Cardiac atrium fibroblast (primary cell): ENCODE measurements at places on chromosomes 2 and 18. TPM values are rescaled to one million over a fixed set of nuclear protein-coding genes. Genes with fewer than 3 reads are reported as not detected.

NPHP1 gene
- 1.3 and 3.2 TPM in 2 replicates for total RNA-seq

AGFG1 gene
- 79.9 and 83.4 TPM in 2 replicates for total RNA-seq

PAX8 gene
- under 0.01 TPM in 1 of 2 replicates, not detected in the other for total RNA-seq

APCDD1 gene
- 9.2 and 26.7 TPM in 2 replicates for total RNA-seq

DSG2 gene
- 1.6 and 2.2 TPM in 2 replicates for total RNA-seq

HTR2B gene
- 1.1 TPM in 2 replicates for total RNA-seq

CFC1 gene
- not detected in 2 replicates for total RNA-seq

GATA6 gene
- total RNA-seq = 61.4 and 72.6 TPM in 2 replicates

LINC00305 gene
- not detected in 2 replicates for total RNA-seq

LYG1 gene
- not detected in 2 replicates for total RNA-seq

GALNT5 gene
- total RNA-seq = 4.2 and 5.5 TPM in 2 replicates

NCK2 gene
- total RNA-seq = 22.8 and 24.7 TPM in 2 replicates

SLC9A2 gene
- not detected in 2 replicates for total RNA-seq

CROCC2 gene
- total RNA-seq = 1.8 TPM in 1 of 2 replicates, not detected in the other

GALNT13 gene
- under 0.01 TPM in 2 replicates for total RNA-seq

SRD5A2 gene
- total RNA-seq = not detected in 2 replicates

PKDCC gene
- total RNA-seq = 94.1 and 99.8 TPM in 2 replicates

DNAJB2 gene
- 32.9 and 35.3 TPM in 2 replicates for total RNA-seq

CYRIA gene
- 1.8 and 2.9 TPM in 2 replicates for total RNA-seq

RPE gene
- 60.1 and 97.7 TPM in 2 replicates for total RNA-seq

ELOA2 gene
- not detected in 2 replicates for total RNA-seq

CD28 gene
- not detected in 2 replicates for total RNA-seq

SKOR2 gene
- total RNA-seq = not detected in 2 replicates

HOXD4 gene
- not detected in 2 replicates for total RNA-seq

FKBP1B gene
- 19.3 and 21.5 TPM in 2 replicates for total RNA-seq

ZSWIM2 gene
- not detected in 2 replicates for total RNA-seq

FIGN gene
- 0.36 and 0.81 TPM in 2 replicates for total RNA-seq

ALS2 gene
- 13.4 and 21.9 TPM in 2 replicates for total RNA-seq

C2orf80 gene
- total RNA-seq = not detected in 2 replicates

EFEMP1 gene
- total RNA-seq = 5,147 and 5,474 TPM in 2 replicates

INO80C gene
- total RNA-seq = 2.0 and 2.4 TPM in 2 replicates

ZC3H6 gene
- 1.5 and 2.2 TPM in 2 replicates for total RNA-seq

ARHGAP25 gene
- total RNA-seq = 4.3 and 6.5 TPM in 2 replicates

RAD51AP2 gene
- not detected in 2 replicates for total RNA-seq

KCNJ13 gene
- total RNA-seq = not detected in 2 replicates

MALL gene
- total RNA-seq = 7.3 and 8.5 TPM in 2 replicates

DCDC2C gene
- not detected in 2 replicates for total RNA-seq

PIAS2 gene
- total RNA-seq = 14.4 and 19.6 TPM in 2 replicates
